Left cardiac atrium (tissue), 4 donors: ENCODE measurements at places on chromosomes 4 and X. TPM values are rescaled to one million over a fixed set of nuclear protein-coding genes. Genes with fewer than 3 reads are reported as not detected.

Gene GAGE13
- total RNA-seq, result not detected

Gene HMX1
- total RNA-seq, result not detected

Gene LIAS
- 24.1 TPM for total RNA-seq

DNA sequence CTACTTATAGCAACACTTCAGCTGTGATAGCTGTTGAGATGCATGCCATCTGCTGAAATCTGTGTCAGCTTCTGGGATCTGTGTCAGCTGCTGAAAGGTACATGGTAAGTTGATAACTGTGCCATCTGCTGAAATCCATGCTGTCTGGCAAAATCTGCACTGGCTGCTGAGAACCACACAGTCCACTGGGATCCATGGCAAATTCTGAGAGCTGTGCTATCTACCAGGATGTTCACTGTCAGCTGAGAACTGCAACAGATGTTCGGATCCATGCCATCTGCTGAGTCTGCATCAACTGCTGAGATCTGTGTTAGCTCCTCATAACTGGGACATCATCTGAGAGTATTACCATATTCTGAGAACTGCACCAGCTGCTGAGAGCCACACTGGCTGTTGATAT, 430.5 kb upstream of the POU3F4 start:
- no peak for DNase-seq

GRCh38 chr4:138959097-138959815, 56.3 kb upstream of the NOCT start:
- DNase-seq, result no peak

DNA sequence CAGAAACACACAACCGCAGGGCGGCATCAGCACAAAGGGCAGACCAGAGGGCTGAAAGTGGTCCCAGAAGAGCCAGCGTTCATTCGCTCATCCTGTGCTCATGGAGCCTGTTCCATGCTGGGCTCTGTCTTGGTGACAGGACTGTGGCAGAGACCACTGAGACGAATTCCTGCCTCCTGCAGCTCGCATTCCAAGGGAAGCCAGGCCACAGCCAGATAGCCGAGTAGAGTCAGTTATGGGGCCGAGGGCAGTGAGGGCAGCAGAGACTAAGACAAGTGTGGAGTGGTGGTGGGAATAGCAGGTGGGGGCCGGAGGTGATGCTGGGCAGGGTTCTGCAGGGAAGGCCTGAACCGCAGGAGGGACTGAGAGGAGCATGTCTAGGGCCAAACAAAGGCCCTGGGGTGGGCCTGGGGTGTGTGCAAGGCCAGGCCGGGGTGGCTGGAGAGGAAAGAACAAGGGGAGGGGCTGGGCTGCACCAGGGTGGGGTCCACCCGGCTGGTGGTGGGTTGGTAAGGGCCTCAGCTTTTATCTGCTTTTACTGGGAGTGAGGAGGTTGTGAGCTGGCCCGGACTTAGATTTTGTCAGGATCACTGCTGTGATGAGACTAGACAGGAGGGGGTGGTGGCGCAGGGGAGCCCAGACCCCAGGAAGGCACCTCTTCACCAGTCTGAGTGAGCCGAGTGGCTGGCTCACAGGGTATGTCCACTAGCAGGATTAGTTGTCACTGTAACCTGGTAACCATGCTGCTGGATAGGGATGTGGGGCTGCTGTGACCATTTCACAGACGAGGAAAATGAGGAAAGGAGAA, 6.3 kb downstream of the PSAPL1 start:
- no peak for DNase-seq

- DNase-seq, result no peak
Measured at GRCh38 chr4:152616804-152617203, 63.0 kb downstream of the TMEM154 start.

GRCh38 chrX:134548257-134549201, 88.6 kb downstream of the HPRT1 start:
- no peak for DNase-seq

DNA sequence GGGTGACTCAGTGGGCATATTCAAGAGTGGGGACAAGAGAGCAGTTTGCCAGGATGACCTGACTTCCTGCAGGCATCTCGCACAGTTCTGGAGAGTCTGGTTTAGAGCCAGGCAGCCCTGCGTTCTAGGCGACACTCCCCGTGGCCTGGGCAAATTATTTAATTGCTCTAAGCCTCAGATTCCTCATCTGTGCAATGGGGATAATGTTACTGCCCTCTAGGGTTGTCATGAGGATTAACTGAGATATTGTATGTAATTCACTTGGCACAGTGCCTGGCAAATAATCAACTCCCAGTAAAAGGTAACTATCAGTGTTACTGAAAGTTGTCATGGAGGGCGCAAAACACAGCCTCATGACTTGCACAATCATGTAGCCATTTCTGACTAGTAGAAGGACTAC, 48.8 kb upstream of the PITX2 start:
- no peak for DNase-seq

- DNase-seq, result no peak
Measured at GRCh38 chr4:93649828-93650227, 178.7 kb upstream of the ATOH1 start.

GRCh38 chr4:32340591-32340990, 1620.4 kb downstream of the PCDH7 start:
- no peak for DNase-seq

DNA sequence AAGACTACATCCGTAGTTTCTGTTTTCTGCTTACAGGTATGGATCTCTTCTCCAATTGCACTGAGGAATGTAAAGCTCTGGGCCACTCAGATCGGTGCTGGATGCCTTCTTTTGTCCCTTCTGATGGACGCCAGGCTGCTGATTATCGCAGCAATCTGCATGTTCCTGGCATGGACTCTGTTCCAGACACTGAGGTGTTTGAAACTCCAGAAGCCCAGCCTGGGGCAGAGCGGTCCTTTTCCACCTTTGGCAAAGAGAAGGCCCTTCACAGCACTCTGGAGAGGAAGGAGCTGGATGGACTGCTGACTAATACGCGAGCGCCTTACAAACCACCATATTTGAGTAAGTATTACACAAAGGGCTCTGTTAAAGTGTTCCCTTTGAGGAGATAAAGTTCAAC, 13.8 kb downstream of the PCDH10 start:
- no peak for DNase-seq

- DNase-seq, result no peak
Measured at GRCh38 chr4:40369437-40370274, 34.5 kb downstream of the CHRNA9 start.
